Foreskin keratinocyte (primary cell): ENCODE measurements at places on chromosomes 16 and 17. TPM values are rescaled to one million over a fixed set of nuclear protein-coding genes. Genes with fewer than 3 reads are reported as not detected.
A peak's percentile ranks its signal among the peaks of the same experiment; 100 is the strongest.

DNA sequence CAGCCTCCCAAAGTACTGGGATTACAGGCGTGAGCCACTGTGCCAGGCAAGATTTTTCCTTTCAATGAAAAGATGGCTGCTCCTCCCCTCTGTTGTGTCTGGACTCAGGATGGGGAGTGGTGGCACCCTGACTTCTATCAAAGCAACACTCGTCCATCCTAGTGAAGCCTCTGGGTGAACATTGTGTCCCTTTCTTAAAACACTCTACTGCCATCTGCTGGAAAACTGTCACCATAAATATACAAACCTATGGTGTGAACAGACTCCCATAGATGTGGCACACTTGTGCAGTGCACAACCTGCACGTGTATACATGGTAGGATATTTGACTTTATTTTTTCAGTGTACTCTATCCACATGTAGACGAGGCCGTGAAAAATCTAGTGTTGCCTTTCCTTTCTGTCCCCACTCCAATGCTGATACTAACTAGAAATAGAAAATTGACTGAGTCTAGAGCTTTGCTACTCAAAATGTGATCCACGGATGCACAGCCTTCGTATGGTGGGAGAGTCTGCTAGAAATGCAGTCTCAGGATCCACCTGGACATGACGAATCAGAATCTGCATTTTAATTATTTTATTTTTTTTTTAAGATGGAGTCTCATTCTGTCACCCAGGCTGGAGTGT, 55.9 kb upstream of the PLCG2 start:
- DNase-seq = no peak

DNA sequence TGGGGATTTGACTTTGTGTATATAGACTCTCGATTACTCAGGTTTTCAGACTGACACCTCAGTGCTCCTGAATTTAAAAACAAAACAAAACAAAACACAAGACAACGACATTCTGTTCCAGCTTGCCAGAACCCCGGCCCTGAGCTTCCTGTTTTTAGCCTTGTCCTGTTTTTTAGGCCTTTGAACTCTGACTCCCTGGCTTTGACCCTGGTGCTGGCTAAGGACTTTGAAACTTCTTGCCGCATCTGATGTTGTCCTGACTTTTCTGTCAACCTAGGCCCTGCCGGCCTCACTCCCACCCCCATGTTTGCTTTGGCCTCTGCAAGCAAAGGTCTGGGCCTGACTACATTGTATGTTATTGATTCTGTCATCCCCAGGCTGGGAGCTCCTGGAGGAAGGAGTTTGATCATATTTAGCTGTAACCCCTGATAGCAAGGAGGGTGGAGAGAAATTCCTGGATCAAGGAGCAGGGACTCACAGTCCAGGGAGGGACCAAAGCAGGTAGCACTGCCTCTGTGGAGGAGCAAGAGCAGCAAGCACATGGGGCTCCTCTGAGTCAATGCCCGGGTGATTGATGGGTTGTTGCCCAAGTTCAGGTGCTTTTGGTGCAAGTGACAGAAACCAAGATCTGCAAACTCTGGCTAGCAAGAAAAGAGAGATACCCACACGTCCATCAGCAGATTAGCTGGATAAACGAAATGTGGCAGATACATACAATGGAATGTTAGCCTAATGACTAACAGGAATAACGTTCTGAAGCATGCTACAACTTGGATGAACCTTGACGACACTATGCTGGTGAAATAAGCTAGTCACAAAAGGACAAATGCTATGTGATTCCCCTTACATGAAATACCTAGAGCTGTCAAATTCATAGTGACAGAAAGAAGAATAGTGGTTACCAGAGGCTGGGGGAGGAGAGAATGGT, 7.7 kb downstream of the CCL16 start:
- DNase-seq = peak; percentile 89

DNA sequence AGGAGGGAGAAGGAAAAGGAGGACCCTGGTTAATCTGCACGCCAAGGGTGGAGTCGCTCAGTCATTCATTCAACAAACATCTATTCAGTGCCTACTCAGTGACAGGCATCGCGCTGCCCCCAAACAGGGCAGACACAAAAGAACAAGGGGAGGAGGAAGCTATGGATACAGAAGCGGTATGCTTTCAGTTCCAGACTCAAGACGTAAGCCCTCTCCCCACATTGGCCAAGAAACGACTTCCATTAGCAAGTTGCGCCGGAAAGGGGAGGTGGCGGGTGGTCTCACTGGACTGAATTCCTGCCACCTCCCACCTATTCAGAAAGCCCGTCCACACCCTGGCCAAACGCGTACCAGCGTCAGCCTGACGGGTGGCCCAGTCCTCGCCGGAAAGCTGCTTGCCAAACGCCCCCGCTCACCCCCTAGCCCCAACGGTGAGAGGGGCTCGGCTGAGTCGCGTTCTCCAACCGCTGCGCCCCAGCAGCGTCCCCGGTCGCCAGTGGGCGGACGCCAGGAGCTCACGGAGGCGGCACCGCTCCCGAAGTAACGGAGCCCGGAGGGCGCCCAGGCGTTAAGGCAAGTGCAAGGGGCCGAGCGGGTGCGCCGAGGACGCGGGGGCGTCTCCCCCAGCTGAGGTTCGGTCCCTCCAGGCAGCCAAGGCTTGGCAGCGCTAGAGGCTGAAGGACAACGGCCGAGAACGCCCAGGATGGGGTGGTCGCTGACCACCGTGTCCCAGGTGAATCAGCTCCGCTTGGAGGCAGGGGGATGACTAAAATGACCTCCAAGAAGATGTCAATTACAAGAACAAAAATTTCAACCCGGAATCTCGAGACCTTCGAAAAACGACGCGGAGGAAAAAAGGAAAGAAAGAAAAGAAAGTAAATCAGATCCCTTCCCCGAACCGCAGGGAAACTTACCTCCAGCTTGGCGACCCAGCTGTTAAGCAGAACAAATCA, 470.7 kb downstream of the SOX9 start:
- peak; percentile 18 for DNase-seq

DNA sequence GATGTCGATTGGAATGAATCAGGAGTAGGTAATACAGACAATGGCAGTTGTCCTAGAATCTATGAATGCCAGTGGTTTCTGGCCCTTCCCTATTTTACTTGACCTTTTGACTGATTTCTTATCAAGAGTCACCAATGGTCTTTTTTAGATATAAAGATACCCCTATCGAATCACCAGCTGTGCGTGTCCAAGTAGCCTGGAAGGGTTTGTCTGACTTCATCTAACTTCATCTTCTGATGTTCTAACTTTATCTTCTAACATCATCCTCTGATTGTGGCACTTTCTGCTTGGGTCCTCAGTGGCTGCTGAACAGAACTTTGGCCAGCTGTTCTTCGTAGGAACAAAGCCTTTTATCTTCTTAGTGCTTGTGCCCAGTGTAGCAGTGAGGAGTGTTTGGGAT, 129.7 kb downstream of the MSI2 start:
- no peak for DNase-seq

GRCh38 chr17:27417596-27418365, 38.5 kb upstream of the KSR1 start:
- no peak for DNase-seq

DNA sequence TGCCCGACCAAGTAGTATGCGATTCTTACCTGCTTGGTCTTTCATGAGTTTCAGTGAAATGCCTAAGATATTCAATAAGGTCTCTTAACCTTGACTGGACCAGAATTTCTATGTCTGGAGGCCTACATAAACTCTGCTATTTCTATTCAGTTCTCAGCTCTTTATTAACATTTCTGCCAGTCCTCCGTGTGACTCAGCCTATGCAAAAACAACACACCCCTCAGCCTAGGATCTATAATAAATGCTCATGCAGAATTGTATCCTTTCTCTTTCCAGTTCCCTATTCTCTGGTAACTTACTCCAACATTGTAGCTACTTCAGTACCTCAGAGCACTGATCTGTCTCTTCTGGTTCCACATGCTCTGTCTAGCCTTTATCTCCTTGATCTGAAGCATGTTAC, 1507.4 kb downstream of the CDH11 start:
- peak; percentile 8 for DNase-seq

DNA sequence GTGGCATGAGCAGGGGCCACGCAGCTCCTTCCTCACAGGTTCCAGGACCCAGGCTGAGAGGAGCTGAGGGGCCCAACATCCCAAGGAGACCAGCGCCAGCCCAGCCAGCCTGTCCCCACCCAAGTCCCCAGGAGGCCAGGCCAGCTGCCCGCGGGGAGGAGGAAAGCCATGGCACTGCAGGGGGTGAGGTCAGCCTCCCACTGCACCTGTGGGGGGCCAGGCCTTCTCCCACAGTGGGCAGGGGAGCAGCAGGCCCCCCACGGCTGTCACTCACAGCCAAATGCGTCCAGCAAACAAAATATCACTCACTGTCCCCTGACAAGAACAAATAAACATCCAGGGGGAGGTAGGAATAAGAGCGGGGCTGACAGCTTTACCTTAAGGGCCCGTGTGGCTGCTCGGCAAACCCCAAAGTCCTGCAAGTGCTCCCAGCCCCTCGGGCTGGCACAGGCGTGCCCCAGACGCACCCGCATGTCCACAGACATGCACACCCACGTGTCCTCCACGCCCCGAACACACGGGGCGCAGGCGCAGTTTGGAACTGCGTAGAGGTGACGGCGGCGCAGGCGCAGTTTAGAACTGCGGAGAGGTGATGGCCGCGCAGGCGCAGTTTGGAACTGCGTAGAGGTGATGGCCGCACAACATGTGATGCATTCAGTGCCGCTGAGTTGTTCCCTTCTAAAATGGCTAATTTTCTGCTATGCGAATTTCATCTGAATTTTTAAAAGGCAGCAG, 291.1 kb downstream of the FOXL1 start:
- DNase-seq = no peak

OTOP3 gene
- polyA plus RNA-seq = not detected in 2 replicates

DNA sequence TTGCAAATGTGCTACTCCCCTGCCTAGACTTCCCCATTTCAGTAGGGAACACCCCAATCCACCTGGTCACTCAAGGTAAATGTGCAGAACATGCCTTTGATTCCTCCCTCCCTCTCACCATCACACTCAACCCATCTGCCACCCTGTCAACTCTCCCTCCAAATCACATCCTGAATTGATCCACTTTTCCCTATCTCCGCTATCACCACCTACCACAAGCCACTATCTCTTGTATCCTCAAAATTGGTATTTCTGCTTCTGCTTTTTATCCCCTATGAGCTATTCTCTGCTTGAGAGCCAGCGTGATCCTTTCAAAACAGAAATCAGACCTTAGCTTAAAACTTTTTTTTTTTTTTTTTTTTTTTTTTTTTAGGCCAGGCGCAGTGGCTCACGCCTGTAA, 5.4 kb upstream of the NOL11 start:
- DNase-seq = no peak

- DNase-seq = peak; percentile 97
Observed at GRCh38 chr16:50699326-50700159, 6.1 kb downstream of the NOD2 start.

- DNase-seq = no peak
Observed at GRCh38 chr16:87409153-87409552, 17.0 kb downstream of the MAP1LC3B start.

DNA sequence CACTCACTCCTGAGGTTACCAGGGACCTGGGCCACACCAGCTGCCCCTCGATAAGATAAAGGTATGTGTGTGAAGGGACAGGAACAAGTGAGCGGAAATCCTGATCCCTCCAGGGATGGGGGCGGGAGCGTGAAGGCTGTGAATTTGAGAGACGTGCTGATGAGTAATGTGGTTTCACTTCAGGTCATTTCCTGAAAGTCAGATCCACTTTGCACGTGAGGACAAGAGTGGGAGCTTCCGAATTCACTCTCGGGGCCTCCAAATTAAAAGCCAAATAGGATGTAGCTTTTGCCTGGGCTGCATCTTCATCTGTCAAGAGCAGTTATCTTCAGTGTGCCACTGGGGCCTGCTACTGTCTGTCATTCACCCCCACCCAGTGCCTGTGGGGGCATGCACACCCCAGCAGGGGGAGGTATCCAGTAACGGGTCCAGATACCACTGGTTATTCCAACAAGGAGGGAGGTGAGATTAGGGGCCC, 87.4 kb upstream of the LHX1 start:
- DNase-seq = peak; percentile 68

BEAN1 gene
- polyA plus RNA-seq = 0.04 and 0.37 TPM in 2 replicates

- DNase-seq = no peak
Observed at GRCh38 chr17:39225959-39226683, 376 bp upstream of the STAC2 start.

DNA sequence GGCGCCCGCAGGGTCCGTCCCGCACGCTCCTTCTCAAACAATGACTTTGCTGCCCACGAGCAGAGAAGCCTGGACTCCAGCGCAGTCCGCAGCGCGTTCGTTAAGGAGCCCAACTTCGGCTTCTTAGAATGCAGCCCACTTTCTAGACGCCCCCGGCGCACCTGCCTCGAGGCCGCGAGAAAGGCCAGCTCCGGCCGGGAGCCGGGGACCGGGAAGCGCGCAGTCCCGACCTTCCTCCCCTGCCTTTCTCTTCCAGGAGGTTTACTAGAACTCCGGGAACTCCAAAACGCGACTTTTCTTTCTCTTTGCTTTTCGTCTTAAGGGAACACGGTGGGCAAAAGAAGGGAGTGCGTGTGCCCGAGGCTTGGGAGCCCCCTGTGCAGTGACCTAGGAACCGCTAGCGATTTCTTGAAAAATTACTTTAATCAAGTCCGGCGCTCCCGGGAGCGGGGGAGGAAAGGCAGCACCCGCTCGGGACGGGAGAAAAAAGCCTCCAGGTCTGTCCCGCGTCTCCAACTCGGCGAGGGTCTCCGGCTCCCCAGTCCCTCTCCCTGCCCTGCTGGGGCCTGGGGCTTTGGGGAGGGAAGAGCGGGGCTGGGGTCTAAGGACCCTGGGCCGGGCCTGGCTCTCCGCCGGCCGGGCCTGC, 2.6 kb downstream of the HNF1B start:
- DNase-seq = no peak
